Heart right ventricle (tissue), 16 donors: ENCODE measurements at places on chromosomes 16 and 17. TPM values are rescaled to one million over a fixed set of nuclear protein-coding genes. Genes with fewer than 3 reads are reported as not detected.

NOD2 gene
- polyA plus RNA-seq, result 0.36 TPM

- peak; percentile 64 for DNase-seq
These were observed 421 bp upstream of the DLX4 start for GRCh38 chr17:49968405-49969133.

DNA sequence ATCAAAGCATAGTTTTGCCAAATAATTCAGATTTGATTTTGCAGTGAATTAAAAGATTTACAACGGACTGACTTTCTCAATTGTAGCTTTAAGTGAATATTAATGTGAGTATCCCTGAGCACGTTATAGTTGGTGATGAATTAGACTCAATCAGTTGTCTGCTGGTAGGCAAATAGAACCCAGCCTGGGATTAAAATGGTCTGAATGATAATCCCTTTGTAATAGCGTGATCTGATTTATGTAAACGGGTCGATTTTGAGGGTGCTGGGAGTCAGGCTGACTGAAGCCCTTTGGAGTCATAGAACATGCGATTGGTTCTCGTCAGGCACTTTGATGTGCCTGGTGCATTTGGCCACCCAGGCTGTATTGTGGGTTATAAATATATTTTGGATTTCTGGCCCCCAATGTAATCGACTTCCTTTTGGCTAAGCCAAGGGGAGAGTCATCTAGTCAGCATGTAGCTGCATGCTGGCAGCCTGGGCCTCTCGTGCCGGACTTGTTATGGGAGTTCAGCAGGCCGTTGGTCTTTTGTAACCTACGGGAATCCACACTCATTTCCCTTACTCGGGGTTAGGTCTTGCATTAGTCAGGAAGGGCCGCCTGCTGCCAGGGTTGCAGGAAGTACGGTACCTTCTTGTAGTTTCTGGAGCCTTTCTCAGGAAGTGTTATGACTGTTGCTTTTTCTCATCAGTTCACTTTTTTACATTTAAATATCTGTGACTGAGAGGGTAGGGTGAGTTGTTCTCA, 5.4 kb downstream of the PGS1 start:
- peak; percentile 71 for DNase-seq

GRCh38 chr17:80377798-80378197, 37.2 kb upstream of the ENDOV start:
- no peak for DNase-seq

GRCh38 chr16:56013962-56014552, 138.9 kb upstream of the CES5A start:
- peak; percentile 63 for DNase-seq

OSGIN1 gene
- 5.6 TPM for polyA plus RNA-seq

GRCh38 chr17:65975878-65976277, 216.1 kb downstream of the CEP112 start:
- DNase-seq, result no peak

CACNA1H gene
- polyA plus RNA-seq, result 7.1 TPM

GRCh38 chr17:41657176-41657754, 31.4 kb upstream of the EIF1 start:
- DNase-seq, result no peak

- peak; percentile 57 for DNase-seq
These were observed 20.5 kb downstream of the CDC42EP4 start for GRCh38 chr17:73291260-73291801.

GLTPD2 gene
- polyA plus RNA-seq, result not detected

GRCh38 chr16:78199325-78200022, 100.0 kb downstream of the WWOX start:
- DNase-seq, result no peak

BMERB1 gene
- polyA plus RNA-seq, result 16.5 TPM

DNA sequence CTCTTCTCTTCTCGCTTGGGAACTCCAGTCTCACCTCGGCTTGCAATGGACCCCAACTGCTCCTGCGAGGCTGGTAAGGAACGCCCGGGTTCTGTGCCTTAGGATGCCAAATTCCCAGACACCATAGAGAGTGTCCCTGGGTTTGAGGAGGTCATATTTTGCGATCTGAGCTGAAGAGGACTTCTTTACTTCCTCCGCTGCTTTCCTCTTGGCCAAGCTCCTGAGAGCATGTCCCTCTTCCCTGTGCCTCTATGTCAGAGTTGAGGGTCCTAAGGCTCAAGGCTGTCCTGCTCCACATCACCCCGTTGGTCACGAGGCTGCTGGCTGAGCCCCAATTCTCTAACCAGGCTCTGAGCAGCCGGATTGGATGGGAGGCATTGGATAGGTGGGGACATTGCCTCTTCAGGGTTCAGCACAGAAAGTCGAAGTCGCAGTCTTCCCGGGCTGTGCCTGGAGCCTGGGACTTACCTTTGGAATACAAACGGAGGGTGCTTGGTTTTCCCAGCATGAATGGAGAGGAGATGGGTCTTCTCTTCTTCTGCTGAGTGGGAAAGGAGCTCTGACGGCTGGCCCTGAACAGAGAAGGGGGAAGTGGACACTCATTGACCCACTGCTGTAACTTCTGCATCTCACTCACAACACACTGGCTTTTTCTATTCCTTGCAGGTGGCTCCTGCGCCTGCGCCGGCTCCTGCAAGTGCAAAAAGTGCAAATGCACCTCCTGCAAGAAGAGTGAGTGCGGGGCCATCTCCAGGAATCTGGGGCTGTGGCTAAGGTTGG, 416 bp downstream of the MT1H start:
- DNase-seq, result no peak

DNA sequence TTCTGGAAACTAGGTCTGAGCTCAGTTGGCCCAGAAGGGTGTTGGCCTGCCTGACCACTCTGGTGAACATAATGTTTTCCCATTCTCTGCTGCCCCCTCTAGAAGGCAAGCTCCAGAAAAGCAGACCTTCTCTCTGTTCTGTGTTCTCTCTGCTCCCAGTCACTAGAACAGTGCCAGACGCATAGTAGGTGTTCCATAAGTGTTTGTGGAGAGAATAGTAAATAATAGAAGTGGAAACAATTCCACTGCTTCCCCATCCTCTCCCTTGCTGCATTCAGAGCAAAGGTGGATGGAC, 32.2 kb upstream of the ETV4 start:
- no peak for DNase-seq

DNA sequence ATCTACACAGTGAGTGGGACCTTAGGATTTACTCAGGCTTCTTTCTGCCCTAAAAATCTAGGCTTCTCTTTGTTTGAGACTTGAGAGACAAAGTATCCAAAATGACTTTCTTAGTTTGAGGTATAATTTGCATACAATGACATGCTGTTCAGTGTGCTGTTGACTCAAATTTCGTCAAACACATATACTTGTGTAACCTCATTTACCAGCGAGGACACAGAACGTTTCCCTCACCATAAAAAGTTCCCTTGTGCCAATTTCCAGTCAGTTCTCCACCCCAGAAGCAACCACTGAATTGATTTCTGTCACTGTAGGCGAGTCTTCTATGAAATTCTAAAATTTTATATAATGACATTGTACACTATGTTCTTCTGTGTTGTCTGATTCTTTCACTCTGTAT, 68.0 kb upstream of the MAF start:
- DNase-seq, result no peak

DNA sequence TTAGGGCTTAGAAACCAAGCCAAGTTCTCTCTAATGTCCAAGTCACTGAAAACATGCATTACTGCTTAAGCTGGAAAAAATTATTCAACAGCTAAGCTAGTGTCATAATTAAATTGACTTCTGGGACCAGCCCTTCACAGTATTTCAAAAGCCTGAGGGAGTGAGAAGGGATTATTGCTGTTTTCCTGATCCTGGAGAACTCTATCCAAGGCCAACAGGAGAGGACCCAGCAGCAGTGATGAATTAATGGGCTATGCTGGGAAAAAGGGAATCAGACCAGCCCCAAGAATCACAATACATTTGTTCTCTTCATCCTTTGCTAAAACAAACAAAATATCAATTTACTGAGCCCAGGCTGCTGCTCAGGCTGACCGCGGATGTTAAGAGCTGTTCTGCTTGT, 34.5 kb upstream of the CLEC3A start:
- DNase-seq, result no peak

IKZF3 gene
- polyA plus RNA-seq, result 0.22 TPM

MGAT5B gene
- 0.29 TPM for polyA plus RNA-seq

KRTAP3-2 gene
- polyA plus RNA-seq, result not detected

CCDC154 gene
- polyA plus RNA-seq, result 5.9 TPM

DNA sequence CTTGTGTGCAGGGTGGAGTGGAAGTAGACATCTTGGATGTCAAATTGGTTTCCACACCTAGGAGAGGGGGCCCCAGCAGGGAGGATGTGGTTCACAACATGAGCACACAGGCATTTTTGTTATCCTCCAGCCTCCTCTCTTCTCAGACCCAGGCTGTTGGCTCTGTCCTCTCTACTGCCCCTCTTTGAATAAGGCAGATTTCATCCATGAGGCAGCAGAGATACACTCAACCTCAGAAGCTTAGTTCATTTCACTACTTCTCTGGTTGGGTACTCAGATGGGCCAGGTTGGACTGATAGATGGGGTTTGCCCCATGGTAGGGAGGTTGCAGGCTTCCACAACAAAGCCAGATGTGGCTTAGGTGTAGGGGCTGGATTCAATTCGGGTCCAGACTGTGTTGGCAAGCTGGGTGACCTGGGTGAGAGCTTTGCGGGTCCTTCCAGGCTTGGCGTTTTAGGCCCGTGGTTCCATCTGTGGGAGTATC, 22.2 kb upstream of the NFATC3 start:
- no peak for DNase-seq

KRTAP1-5 gene
- not detected for polyA plus RNA-seq

CES2 gene
- polyA plus RNA-seq, result 25.1 TPM

- DNase-seq, result peak; percentile 33
These were observed at the start of gene TMC8 for GRCh38 chr17:78130437-78131101. TSS of gene TMC8 (plus strand) at chr17:78130771. CDS start at chr17:78131589, 818 bp downstream.

DNA sequence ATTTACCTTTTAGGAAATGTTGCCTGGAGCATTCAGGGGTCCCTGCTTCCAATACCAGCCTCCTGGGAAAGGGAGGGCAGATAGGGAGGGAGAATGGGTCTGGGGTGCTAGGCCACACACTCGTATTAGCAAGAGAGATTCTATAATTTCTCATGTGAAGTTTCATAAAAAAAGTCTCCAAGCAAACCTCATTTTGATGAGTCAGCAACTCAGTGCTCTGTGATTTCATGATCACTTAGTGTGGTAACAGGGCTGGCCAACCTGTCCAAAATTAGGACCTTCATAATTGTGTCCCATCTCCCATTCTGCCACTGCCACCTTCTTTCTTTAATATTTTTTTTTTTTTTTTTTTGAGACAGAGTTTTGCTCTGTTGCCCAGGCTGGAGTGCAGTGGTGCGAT, 41.4 kb downstream of the IGF2BP1 start:
- DNase-seq, result no peak

NGFR gene
- polyA plus RNA-seq, result 6.4 TPM

DNA sequence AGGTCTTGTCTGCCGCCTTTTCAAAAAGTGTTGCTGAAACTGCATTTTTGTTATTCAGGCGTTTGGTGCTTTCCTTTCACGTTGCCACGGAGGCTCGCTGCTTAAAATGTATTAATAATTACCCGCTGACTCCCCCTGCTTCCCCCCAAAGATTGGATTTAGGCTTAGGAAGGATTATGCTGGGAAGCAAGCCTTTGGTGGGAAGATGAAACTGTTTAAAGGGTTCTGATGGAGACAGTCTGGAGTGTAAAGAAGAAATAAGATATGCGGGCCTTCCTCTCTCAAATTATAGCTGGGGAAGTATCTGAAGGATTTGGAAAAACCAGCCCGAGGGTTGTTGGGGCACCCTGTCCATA, 1.1 kb downstream of the KSR1 start:
- no peak for DNase-seq

GRCh38 chr17:48262982-48263730, 155.6 kb downstream of the SNX11 start:
- no peak for DNase-seq

- no peak for DNase-seq
These were observed 4.0 kb downstream of the CTC1 start for GRCh38 chr17:8243827-8244226.

DNA sequence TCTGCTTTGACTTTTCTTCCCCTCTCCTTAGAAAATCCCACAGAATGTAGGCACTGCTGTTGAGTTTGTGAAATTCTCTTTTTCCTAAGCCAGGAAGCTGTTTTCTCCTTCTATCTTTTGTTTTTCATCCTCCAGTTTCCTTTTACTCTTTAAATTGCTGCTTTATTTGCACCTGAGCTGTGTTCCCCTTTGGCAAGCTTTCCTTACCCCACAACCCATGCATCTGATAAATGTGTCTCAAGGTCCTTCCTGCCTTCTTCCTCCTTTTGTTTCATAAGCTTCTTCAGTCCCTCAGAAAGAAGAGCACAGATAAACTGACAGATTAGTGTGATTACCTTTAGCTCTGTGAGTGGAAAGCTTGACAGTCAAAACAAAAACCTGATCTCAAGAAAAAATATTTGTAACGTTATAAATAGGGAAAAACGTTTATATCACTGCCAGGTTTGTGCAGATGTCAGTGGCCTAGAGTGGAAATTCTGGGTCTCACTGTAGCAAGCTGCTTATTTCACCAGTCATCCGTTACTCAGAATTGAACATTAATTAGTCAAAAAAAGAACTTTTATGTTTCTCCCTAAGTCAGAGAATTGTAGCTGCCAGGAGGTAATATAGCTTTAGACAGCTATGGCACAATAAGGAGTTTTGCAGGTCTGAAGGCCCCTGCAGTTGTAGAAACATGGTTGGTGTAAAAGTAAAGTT, 23.6 kb downstream of the GSDMB start:
- no peak for DNase-seq

- no peak for DNase-seq
These were observed 58.0 kb downstream of the PITPNC1 start for GRCh38 chr17:67435122-67435521.

DNA sequence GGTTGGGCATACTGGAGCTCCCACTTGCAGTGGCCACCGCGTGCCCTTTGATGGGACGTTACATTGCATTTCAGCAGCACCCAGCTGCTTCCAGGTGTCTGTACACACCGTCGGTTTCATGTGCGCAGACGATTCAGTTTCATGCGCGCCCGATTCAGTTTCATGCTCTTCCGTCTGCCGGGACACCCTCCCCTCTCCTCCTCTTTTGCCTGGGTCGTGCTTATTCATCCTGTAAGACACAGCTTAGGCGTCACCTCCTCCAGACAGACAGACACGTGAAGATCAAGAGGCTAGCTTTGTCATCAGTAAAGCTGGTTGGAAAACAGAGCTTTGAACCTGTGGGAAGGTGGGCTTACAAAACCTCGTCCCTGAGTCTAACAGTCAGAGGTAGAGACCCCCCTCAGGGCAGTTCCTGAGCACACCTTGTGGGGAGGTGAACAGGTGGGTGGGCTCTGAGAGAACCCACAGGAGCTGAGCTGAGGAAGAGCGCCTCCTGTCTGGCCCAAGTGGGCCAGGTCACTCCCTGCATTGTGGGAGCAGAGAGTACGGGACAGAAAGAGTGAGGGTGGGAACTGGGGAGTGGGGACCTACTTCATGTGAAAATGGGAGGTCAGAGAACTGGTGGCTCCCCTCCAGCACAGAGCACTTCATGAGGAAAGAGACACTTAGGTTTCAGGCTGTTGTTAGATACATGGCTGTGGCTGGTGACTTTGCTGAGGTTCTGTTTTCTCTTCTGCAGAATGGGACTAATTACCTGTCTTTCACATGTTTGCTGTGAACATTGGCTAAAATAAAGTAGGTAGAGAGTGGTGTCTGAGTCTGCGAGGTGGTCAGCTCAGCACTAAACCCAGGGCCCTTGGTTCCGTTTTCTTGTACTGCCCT, 122.1 kb downstream of the SNX29 start:
- DNase-seq, result no peak

C16orf54 gene
- 0.26 TPM for polyA plus RNA-seq

COG8 gene
- 15.7 TPM for polyA plus RNA-seq

ST6GALNAC1 gene
- 7.3 TPM for polyA plus RNA-seq

GRCh38 chr17:81926451-81927151, 934 bp downstream of the MAFG start:
- DNase-seq, result peak; percentile 85
